ENCODE measurements at places on chromosomes 7 and 10.

- DNase-seq = no peak
Observed at GRCh38 chr10:120927352-120927751, 76.2 kb downstream of the WDR11 start.

GRCh38 chr7:100509231-100509630 is 25.5 kb downstream of the NYAP1 start:
- DNase-seq = no peak

DNA sequence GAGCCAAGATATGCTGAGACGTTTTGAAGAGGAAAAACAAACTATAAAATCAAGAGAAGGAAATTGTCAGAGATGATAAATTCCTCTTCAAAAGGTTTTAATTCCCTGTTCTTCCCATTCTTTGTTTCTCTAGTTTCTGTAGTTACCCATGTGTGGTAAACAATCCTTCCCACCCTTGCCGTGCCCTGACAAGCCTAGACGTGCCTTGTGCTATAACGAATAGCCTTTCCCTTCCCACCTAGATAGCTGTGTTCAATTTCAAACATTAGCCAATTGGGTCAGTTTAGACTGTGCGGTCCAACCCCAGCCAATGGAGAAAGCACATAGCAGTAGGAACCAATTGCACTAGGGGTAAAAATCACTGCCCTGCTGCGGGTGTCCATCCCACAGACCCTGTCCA is 138.1 kb downstream of the RALA start:
- no peak for DNase-seq

- no peak for DNase-seq
Observed at GRCh38 chr7:130207642-130208041, at the start of gene SSMEM1. TSS of gene SSMEM1 (plus strand) at chr7:130207860. CDS start at chr7:130207911, 51 bp downstream.

- no peak for DNase-seq
Observed at GRCh38 chr7:122014697-122015096, 129.4 kb downstream of the AASS start.

DNA sequence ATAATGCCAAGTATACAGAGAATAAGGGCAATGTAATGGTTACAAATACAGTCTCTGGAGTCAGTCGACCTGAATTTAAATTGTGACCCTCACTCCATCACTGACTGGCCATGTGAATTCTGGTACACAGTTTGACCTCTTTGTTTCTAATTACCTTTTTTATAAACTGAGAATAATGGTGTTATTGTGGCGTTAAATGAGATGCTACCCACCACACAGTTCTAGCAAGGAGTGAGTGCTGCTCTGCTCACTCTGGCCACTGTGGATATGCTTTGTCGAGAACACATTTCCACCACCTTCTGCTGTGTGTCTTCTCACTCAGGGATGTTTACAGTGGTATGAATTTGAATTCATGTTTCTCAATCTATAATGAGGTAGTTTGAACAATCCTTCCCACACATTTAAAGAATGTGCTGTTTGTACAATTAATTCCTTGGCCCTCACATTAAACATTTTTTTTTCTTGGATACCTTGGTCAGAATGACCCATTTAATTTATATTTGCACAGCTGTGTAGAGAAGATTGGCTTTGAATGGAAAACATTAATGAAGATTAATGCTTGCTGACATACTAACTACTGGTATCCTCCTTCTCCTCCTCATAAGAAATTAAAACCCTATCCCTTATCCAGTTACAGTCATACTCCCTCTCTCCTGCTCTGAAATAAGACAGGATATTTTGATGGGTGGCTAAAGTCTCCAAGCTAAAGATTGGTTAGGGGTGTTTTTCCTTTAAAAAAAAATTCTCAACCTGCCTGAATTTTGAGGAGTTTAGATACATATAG is 42.4 kb downstream of the PLCE1 start:
- DNase-seq = no peak

DNA sequence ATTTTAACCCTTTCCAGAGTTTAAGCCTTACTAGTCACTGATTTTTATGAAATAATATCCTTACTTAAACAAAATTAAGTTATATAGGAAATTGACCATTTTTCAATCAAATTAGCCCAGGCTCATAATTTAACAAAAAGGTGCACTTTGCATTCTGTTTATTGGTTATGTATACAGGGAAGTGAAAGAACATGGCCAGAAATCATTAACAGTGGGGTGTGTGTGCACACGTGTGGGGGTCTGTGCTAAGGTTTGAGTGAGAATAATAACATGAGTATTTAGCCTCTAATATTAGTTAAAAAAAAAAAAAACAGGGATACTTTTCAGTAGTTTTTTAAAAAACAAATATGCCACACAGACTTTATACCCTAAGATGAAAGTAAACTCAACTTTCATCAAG is 510.5 kb upstream of the PFKP start:
- no peak for DNase-seq

DNA sequence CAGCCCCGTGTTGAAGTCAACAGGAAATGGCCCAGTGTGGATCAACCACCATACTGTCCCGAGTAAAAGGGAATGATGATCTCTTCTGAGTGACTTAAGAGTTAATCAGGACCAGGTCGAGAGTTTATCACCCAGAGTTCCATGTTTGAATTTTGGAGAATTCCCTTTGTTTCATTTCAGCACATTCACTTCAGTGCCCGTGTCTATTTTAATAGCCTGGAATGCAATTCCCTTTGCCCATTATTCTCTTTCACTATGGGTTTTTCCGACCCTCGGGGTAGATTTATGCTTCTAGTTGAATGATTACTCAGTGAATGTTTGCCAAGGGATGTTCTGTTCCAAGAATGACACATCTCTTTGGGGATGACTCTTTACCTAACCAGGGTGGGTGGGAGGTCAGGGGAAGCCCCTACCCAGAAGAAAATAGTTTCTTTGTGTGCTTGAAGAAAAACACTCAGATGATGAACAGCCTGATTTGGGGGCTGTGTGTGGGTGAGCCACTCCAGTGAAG is 594.9 kb downstream of the INHBA start:
- DNase-seq = no peak

GRCh38 chr7:135100856-135101255 is 47.0 kb upstream of the TMEM140 start:
- no peak for DNase-seq

DNA sequence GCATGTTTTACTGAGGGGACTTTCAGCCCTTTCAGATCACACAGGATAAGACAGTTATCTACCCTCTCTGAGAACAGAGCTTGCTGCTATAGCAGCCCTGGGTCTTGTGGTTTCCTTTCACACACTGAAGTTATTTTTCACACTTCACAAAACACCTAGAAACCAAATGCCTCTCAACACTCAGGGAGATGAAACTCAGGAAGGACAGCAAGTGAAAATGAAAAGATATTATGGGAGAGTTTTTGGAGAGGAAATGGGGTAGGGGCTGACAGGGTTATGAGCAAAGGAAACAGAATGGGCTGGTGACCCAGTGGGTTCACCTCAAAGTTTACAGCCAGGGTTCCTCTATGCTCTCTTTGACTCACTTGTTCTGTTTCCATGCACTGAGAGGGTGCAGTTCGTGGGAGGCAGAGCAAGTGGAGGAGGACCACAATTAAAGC is 17.0 kb upstream of the GIMAP2 start:
- peak; percentile 88 for DNase-seq

DNA sequence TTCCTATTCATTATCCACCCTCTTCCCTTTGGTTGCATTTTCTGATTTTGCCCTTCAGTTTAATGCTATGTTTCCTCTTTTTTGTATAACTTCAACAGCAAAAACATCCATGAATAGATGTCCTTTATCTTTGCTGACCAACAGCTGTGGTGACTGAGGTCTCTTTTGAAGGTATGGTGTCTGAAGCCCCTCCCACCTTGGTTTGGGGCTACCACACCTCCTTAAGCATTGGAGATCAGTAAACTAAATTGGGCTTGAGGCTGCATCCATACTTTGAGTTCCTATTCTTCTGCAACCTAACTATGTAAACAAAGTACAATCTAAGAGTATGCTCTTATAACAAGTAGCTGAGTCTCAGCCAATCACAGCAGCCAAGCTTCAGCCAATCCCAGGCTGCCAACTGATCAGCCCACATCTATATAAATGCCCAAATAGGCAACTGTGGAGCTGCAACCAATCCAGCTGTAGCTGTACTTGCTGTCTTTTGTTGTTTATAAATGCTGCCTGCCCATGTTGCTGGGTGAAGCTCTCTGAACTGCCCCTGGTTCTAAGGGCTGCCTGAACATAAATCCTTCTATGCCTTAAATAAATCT is 69.4 kb upstream of the PDLIM1 start:
- no peak for DNase-seq

DNA sequence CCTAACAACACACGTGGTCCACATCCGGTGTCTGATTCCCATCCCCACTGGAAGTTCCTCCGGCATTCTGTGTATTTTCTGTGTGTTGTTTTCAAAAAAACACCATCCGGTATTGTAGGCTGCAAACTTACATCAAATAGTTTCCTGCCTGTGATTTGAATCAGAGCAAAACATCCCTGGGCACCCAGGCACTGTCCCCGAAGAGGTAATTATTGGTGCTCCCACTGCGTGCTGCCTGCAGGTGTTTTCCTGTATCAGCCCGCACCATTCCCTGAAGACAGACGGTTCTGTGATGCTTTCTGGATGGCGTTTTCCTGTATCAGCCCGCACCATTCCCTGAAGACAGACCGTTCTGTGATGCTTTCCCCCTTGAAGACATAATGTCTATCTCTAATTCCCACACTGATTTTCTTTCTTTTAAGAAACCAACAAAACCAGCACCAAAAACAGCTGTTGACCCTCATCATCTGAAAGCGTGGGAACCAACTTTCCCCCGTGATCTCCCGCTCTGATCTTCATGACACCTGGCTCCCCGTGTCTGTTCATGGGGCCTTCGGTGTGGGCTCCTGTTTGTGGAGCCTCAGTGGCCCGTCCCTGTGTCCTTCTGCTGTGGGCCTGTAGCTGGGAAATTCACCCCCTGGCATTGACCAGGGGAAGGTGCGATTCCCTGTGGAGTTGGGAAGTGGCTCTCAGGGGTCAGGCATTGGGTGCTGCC is 205.3 kb downstream of the ADARB2 start:
- no peak for DNase-seq

DNA sequence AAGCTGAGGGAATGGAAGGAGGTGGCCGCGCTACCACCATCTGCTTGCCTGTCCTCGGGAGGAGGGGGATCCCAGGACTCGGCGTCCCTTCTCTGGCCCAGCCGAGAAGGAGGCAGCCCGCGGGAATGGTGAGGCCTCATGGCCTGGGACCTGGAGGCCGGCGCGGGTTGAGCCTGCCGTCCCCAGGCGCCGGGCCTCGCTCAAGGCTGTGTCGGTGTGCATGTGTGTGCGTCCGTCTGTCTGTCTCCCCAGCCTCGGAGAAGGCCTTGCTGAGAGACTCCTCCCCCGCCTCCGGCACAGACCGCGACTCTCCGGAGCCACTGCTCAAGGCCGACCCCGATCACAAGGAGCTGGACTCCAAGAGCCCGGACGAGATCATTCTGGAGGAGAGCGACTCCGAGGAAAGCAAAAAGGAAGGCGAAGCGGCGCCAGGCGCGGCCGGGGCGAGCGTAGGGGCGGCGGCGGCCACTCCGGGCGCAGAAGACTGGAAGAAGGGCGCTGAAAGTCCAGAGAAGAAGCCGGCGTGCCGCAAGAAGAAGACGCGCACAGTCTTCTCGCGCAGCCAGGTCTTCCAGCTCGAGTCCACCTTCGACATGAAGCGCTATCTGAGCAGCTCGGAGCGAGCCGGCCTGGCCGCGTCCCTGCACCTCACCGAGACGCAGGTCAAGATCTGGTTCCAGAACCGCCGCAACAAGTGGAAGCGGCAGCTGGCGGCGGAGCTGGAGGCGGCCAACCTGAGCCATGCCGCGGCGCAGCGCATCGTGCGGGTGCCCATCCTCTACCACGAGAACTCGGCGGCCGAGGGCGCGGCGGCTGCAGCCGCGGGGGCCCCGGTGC is 1.3 kb downstream of the HMX3 start:
- no peak for DNase-seq

DNA sequence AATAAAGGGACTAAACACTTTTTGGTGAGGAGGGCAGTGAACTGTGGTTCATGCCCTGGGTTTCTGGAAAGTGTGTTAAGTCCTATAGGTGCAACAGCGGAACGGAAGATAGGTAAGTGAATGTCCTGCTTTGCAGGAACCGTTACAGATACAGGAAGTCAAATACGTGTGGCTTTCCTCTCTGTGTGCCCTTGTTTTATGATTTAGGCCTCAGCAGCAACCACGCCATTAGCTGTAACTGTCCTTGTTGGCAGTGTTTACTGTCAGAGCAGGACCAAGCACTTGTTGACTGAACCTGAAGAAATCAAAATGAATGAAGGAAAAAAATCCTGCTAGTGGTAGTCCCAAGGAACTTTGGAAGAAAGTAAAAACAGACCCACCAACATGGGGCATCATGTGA is 150.3 kb downstream of the PIP4K2A start:
- no peak for DNase-seq
